Aorta (tissue), 5 donors: ENCODE measurements at places on chromosomes 16 and 17. TPM values are rescaled to one million over a fixed set of nuclear protein-coding genes. Genes with fewer than 3 reads are reported as not detected.
A peak's percentile ranks its signal among the peaks of the same experiment; 100 is the strongest.

DNA sequence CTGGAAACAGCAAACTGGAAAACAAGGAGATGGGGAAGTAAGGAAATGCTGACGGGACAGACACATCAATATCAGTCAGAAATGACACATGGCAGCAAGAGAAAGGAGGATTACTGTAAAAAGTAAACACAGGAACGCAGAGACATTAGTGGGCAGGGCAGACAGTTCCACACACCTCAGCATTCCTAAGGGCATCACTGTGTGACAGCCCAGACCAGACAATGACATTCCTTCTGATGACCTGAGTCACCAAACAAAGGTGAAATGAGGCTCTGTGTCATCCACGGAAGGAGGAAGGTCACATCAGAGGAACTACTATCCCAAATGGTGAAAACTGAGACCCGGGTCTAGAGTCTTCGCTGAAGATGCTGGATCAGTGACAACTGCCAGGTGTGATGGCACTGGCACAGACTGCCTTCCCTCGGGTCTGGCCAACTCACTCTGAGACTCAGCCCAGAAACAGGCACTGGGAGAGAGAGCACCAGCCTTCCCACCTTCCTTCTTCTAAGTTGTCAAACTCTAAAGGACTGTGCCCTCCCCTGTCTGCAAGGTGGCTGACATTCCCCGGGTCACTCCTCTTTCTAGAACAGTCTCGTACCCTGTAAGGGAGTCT, 36.7 kb downstream of the TK2 start:
- no peaks in the 10 kb centered on the region for H3K27me3 ChIP-seq
- H3K4me3 ChIP-seq = no peak overlapping the region
- peak; percentile 9 for DNase-seq
- no peaks in the 10 kb centered on the region for H3K36me3 ChIP-seq

DNA sequence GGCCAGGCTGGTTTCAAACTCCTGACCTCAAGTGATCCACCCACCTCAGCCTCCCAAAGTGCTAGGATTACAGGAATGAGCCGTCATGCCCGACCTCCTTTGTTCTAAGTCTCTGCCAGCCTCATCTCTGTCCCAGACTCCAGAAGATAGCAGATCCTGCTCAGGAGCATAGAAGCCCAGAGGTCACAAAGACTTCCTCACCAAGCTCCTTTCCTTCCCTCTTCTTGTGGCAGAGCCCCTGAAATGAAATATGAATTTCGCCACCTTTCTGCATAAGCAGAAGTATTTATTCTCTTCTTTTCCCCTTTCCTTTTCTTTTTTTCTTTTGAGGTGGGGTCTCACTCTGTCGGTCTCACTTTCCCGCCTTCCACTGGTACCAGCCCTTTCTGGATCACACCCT, 11.5 kb upstream of the PIPOX start:
- no peak overlapping the region for H3K27ac ChIP-seq
- H3K4me3 ChIP-seq = no peak overlapping the region

GRCh38 chr16:26952411-26952810, 114.3 kb upstream of the C16orf82 start:
- no peak overlapping the region for H3K27ac ChIP-seq
- H3K27me3 ChIP-seq = no peaks in the 10 kb centered on the region
- DNase-seq = no peak
- H3K4me3 ChIP-seq = no peak overlapping the region
- no peaks in the 10 kb centered on the region for H3K36me3 ChIP-seq
- no peaks in the 10 kb centered on the region for H3K4me1 ChIP-seq

- H3K4me1 ChIP-seq = no peaks in the 10 kb centered on the region
- no peaks in the 10 kb centered on the region for H3K36me3 ChIP-seq
- no peak within 1 kb of the TSS for H3K27ac ChIP-seq
- DNase-seq = no peak
Measured at GRCh38 chr17:41101586-41102259, at the start of gene KRTAP4-16. Gene KRTAP4-16 (minus strand): TSS chr17:41102209. CDS start chr17:41102209, 0 bp downstream.

DNA sequence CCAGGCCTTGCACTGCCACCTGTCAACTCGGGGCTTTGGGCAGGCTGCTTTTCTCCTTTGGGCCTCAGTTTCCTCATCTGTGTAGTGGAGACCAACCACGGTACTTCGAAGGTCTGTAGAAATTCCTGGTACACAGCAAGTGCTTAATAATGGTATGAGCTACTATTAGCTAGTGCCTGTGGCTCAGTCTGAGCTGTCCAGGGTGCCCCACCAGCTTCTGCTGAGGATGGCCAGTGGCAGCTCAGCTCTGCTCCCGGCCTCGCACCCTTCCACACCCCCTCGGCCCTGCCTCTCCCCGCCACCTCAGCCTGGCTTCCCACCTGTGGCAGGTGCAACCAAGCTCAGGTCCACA, 26.2 kb upstream of the PLCG2 start:
- H3K27me3 ChIP-seq = no peaks in the 10 kb centered on the region
- no peak overlapping the region for H3K27ac ChIP-seq
- H3K4me1 ChIP-seq = no peaks in the 10 kb centered on the region
- DNase-seq = no peak
- no peak overlapping the region for H3K4me3 ChIP-seq

DNA sequence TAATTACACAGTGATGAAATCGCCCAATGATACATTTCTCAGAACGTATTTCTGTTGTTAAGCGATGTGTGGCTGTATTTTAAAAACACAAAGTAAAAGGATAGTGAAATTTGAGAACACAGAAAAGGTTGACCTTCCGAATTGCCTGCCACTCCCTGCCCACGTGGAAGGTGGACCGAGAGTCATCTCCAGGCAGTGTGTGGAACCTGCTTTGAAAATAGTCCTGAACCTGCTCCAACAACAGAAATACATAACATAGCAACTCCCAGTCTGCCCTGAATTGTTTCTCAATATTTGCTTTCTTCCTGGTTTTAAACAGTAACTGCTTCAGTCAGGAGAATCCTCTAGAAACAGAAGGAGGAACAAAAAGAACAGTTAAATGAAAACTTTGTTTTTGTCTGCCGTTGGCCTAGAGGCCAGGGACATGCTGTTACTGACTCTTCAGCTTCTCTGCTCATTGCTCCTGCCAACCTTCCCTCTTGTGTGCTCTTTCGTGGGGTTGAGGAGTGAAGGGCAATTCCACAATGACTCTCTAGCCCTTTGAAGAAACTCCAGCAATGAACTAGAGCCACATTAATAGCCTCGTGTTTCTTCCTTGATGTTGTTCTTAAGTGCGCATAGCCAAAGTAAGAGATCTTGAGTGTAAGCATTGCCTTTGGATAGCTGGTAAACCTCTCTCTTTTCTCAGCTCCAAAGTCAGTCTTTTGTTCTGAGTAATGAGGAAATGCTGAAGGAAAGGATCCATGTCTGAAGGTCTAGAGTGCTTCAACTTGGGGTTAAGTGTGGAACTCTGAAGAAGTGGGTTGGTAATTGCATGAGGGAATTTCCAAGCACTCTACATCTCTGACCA, 452.5 kb upstream of the CCL2 start:
- no peak overlapping the region for H3K4me3 ChIP-seq
- H3K4me1 ChIP-seq = no peaks in the 10 kb centered on the region
- no peaks in the 10 kb centered on the region for H3K36me3 ChIP-seq
- no peak for DNase-seq
- no peak overlapping the region for H3K27ac ChIP-seq

DNA sequence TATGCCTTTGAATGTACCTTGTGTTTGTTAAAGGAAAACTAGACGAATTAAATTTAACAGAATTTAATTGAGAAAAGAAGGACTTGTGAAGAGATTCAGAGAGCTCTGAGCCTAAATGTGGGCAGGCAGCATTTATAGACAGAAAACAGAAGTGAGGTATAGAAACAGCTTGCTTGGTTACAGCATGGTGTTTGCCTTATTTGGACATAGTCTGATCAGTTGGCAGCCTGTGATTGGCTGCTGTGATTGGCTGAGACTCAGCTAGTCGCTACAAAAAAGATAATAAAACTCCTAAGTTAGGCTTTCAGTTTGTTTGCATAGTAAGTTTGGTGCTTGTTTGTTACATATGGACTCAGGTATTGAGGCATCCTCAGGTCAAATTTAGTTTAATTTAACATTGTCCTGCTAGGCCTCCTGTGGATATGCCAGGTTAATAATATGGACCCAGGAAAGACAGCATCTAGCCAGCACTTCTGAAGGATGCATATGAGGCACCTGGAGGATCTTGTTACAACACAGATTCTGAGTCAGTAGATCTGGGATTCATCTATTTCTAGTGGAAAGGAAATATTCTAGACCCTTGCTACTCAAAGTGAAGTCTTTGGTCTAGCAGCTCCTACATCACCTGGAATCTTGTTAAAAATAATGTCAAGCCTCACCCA, 43.4 kb downstream of the SLFN5 start:
- no peak for DNase-seq
- H3K36me3 ChIP-seq = no peaks in the 10 kb centered on the region
- no peaks in the 10 kb centered on the region for H3K27me3 ChIP-seq

DNA sequence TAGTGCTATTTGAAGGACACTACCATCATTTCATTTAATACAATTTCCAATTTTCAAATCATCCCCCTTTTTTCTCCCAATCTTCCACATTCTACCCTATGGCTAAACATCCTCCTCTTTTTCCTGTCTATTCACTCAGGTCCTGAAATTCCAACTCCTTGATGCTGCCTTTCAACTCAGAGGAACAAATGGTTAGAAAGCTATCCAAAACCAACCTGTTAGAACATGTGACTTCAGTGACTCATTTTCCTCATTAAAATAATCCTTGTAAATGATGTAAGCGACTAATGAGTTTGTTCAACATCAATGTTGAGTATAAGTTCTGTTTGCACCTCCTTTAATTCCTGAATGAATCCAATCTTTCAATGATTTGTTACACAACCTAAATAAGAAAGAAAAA, 5.5 kb downstream of the PSMD12 start:
- no peak overlapping the region for H3K4me3 ChIP-seq
- no peaks in the 10 kb centered on the region for H3K36me3 ChIP-seq
- no peak overlapping the region for H3K27ac ChIP-seq
- H3K4me1 ChIP-seq = peaks cover 3% of the 10 kb centered on the region
- H3K27me3 ChIP-seq = no peaks in the 10 kb centered on the region
- no peak for DNase-seq

GRCh38 chr16:23182679-23183542, at the start of gene SCNN1G:
Gene SCNN1G (plus strand): TSS chr16:23182745. CDS start chr16:23186272, 3,527 bp downstream.
- peak within 1 kb of the TSS; percentile 14 for H3K4me3 ChIP-seq
- no peak within 1 kb of the TSS for H3K27ac ChIP-seq
- no peaks in the 10 kb centered on the region for H3K36me3 ChIP-seq
- H3K27me3 ChIP-seq = peaks cover 3% of the 10 kb centered on the region
- H3K4me1 ChIP-seq = no peaks in the 10 kb centered on the region

DNA sequence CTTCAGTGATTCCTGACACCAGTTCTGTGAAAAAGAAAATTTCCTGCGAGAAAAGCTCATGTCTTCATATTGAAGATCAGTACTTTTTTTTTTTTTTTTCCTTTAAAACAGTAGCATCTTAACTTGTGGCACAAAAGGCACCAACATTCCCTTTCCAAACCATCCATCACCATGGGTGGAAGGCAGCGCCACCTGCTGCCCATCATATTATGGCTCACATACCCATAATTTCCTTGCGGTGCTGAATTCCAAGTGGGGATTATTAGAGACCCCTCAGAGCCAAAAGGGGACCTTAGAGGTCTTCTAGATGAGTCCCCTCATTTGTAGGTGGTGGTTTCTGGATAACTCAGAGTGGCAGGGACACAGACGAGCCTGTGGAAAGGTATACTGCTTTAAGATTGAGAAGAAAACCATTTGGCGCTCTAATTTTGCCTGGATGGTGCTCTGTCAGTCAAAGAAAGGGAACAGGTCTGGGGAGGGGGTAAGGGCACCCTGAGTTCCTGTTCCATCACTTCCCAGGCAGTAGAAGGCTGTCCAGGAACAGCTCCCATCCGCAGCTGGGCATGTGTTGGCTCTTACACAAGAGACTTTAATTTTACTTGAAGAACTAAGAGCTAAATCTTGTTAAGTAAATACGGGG, 7.9 kb upstream of the SOST start:
- H3K27me3 ChIP-seq = no peaks in the 10 kb centered on the region
- H3K4me3 ChIP-seq = no peak overlapping the region
- peaks cover 2% of the 10 kb centered on the region for H3K36me3 ChIP-seq
- H3K27ac ChIP-seq = no peak overlapping the region

DNA sequence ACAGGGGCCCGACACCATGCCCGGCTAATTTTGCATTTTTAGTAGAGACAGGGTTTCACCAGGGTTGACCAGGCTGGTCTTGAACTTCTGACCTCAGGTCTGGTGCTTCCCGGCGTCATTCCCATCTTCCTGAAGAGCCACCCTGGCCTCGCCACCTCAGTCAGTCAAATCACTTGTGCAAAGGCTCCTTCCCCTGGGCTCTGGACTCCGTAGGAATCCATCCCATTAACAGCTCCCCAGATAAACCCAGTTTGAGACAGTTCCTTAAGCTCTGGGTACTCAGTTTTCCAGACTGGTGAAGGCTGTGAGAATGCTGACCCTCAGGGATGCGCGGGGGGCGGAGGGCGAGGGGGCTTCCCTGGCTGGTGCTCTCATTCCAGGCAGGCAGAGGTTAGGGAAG, 39.5 kb downstream of the MRM1 start:
- no peak for DNase-seq
- H3K27me3 ChIP-seq = no peaks in the 10 kb centered on the region
- no peaks in the 10 kb centered on the region for H3K36me3 ChIP-seq
- H3K4me1 ChIP-seq = no peaks in the 10 kb centered on the region

- no peak overlapping the region for H3K27ac ChIP-seq
- DNase-seq = no peak
- no peaks in the 10 kb centered on the region for H3K27me3 ChIP-seq
- no peak overlapping the region for H3K4me3 ChIP-seq
Measured at GRCh38 chr17:41163828-41164227, 3.3 kb upstream of the KRTAP4-4 start.

DNA sequence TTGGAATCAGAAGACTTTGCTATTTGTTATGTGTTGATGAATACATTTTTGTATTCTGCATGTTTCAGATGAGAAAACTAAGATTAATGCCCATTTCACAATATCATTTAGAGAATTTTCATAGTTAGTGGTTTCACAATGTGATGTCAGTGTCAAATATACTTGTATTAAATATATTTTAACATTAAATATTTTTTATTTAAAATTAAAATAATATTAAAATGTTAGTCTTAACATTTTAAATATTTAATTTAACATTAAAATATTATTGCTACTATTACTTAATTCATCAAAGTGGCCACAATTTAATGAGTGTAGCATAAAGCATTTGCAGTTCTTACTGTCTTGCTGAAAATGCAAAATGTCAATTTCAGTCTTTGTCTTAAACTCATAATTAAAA, 478.8 kb downstream of the KCNJ2 start:
- H3K4me1 ChIP-seq = no peaks in the 10 kb centered on the region
- no peak overlapping the region for H3K4me3 ChIP-seq
- H3K27me3 ChIP-seq = no peaks in the 10 kb centered on the region

GRCh38 chr16:50305441-50306061, 39.2 kb downstream of the ADCY7 start:
- H3K27me3 ChIP-seq = no peaks in the 10 kb centered on the region
- no peaks in the 10 kb centered on the region for H3K4me1 ChIP-seq
- no peaks in the 10 kb centered on the region for H3K36me3 ChIP-seq
- H3K4me3 ChIP-seq = no peak overlapping the region
- DNase-seq = peak; percentile 38

- DNase-seq = no peak
- H3K27ac ChIP-seq = no peak overlapping the region
- no peaks in the 10 kb centered on the region for H3K4me1 ChIP-seq
- H3K36me3 ChIP-seq = no peaks in the 10 kb centered on the region
- H3K27me3 ChIP-seq = no peaks in the 10 kb centered on the region
- H3K4me3 ChIP-seq = no peak overlapping the region
Measured at GRCh38 chr17:48637323-48638260, 11.4 kb upstream of the HOXB9 start.

Gene DEXI
- total RNA-seq = 42.3 TPM

Gene MMP15
- total RNA-seq = 5.9 TPM

Gene DPEP3
- not detected for total RNA-seq

Gene HOXB7
- total RNA-seq = 9.1 TPM

Gene NXPH3
- 72.0 TPM for total RNA-seq

Gene DPEP2
- total RNA-seq = 1.7 TPM

Gene DGKE
- total RNA-seq = 9.9 TPM

Gene CCDC154
- 2.0 TPM for total RNA-seq

Gene FGF11
- 8.0 TPM for total RNA-seq

Gene MT3
- total RNA-seq = not detected

Gene TVP23A
- 0.58 TPM for total RNA-seq

Gene MINK1
- 64.2 TPM for total RNA-seq
